ENCODE measurements at places on chromosomes 1 and 21. TPM values are rescaled to one million over a fixed set of nuclear protein-coding genes. Genes with fewer than 3 reads are reported as not detected.

Gene MEX3A
- total RNA-seq = 34.5 TPM

Gene LCE1B
- not detected for total RNA-seq

Gene C4BPB
- not detected for total RNA-seq

DNA sequence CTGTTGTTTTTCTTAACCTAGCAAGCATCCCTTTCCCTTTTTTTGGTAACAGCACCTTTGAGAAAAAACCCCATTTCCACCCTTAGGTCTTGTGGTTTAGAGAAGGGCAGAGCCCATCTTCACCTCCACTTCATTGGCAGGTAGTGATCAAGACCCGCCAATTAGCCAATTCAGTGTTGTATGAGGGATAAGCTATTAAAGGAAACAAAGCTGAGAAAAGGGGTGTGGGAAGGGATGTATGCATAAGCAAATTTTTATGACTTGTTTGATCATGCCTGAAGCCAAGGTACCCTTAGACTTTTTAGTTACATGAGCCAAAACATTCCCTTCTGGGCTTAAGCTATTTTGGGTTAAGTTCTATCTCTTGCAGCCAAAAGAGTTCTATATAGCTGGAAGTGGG is 3.6 kb upstream of the ZNF697 start:
- DNase-seq = no peak

DNA sequence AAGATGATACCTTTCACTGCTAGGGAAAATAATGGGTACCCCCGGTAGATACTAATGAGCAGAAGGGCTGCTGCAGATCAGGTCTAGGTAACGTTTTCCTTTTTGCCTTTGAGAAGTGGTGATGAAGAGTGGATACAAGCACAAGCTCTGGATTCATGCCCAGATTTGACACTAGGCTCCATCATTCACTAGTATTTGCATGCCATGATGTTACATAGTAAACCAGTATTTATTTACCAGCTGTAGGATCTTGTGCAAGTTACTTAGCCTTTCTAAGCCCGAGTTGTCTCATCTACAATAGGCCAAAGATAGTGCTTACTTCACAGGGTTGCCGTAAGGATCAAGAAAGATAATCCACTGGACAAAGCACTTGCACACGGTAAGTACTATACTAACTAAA is 14.2 kb downstream of the PTPN14 start:
- no peak for DNase-seq

GRCh38 chr1:114215436-114215835 is 61.8 kb upstream of the SYT6 start:
- DNase-seq = no peak

DNA sequence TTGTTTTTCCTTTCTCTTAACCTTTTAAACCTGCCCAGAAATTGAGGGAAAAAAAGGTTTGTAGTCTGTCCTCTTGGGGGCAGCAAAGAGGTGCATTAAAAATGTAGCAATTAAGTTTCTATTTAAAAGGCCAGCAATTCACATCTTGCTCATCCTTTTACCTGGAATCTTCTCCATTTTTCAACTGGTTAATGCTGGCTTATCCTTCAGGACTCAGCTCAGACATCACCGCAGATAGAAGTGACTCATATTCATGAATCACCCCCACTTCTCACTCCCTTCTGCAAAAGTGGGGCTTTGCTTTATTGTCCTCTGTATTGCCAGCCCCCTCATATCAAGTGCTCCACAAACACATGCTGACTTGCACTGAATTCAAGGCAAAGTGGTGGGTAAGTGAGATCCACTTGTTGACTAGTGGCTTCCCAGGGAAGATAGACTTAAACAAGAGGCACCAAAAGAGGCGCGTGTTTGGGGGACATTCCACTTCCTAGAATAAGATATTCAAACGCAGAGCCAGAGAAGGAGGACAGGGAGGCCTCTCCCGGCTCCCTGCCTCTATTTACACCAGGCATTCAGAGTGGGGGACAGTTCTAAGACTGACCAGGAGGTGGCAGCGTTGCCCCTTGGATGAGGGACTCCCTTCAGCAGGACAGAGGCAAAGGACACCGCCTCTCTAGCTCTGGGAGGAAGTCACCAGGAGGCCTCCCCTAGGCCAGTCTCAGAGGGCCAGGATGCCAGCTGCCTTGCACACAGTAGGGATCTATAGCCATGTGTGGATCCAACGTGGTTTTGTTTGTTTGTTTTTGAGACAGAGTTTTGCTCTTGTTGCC is 23.2 kb upstream of the ZNF648 start:
- no peak for DNase-seq

DNA sequence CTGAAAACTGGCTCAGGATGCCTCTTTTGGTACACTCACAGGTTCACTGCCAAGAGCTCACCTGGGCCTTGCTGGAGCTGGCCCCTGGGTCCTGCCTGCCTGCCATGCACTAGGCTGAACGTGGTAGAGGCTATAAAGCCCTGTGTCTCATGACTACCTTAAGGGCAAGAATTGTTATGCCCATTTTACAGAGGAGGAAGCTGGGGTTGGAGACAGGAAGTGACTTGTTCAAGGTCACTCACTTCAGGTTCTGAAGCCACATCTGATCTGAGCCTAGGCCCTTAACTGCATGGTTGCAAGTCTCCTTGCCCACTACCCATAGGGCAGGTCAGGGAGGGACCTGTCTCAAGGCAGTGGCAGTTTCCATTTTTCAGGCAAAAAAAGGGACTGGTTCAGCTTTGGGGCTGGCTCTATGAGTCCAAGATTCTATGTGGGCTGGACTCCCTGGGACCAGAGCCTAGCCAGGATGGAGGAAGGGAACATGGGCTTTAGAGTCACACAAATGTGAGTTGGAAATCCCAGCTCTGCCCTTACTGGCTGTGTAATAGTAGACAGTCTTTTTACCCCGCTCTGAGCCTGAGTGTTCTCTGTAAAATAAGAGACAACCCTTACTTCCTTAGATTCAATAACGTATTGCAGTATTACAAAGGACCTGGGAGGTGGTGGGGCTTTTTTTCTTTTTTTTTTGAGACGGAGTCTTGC is 7.8 kb downstream of the STK40 start:
- no peak for DNase-seq

DNA sequence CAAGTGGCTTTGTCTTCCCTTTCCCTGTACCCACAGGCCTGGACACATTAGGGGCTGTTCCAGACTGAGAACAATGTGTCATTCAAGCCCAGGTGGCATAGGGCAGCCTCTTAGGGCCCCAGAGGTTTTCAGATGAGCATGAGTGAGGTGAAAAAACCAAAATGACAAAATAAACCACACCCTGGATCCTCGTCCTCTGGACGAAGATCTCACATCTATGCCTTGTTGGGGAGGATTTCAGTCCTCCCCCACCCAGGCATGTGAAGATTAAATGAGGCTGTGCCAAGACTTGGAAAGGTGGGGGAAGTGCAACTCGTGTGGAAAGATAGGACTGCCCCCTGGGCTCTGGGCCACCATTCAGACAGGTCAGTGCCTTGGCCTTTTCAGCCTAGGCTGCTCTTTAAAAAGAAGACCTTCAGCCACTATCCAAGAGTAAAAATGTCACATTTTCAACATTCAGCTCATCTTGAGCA is 32.8 kb upstream of the IL19 start:
- no peak for DNase-seq

- peak; percentile 32 for DNase-seq
Observed at GRCh38 chr1:96309783-96310182, 411.8 kb upstream of the PTBP2 start.

- DNase-seq = peak; percentile 21
Observed at GRCh38 chr1:14071581-14071980, 371.6 kb downstream of the PRDM2 start.

Measured in kidney epithelial cell (primary cell).